Thymus (tissue), 14 donors: ENCODE measurements at places on chromosomes 7 and 10. TPM values are rescaled to one million over a fixed set of nuclear protein-coding genes. Genes with fewer than 3 reads are reported as not detected.

- DNase-seq = no peak
- H3K36me3 ChIP-seq = no peaks in the 10 kb centered on the region
- no peak overlapping the region for H3K4me3 ChIP-seq
- no peaks in the 10 kb centered on the region for H3K27me3 ChIP-seq
Measured at GRCh38 chr10:107970512-107970911, 806.0 kb upstream of the SORCS1 start.

GRCh38 chr10:77501846-77502261 is 135.8 kb downstream of the KCNMA1 start:
- no peak overlapping the region for H3K4me3 ChIP-seq
- DNase-seq = no peak
- no peaks in the 10 kb centered on the region for H3K36me3 ChIP-seq
- no peaks in the 10 kb centered on the region for H3K27me3 ChIP-seq
- no peak overlapping the region for H3K27ac ChIP-seq

DNA sequence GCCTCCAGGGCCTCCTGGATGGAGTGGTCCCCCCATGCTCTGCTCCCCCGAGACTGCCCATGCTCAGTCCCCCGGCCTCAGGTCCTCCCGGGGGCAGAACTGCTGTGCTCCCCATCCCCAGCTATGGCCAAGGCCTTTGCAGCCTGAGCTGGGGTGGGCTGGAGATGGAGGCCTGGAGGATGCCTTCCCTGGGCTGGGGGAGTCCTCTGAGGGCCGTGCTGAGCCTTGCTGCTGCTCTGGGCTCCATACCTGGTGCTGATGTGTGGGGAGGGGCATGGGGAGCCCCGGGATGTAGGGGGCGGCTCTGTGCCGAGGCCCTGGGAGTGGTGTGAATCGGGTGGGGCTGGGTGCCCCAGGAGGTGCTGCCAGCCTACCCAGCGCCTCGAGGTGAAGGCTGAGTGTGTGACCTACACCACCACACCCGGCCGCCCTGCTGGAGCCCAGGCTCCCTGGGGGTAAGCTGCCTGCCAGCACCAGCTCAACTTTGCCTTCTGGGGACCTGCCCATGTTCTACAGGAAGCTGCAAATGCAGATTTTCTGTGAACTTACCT is 109.5 kb downstream of the UNCX start:
- H3K36me3 ChIP-seq = no peaks in the 10 kb centered on the region
- no peak overlapping the region for H3K27ac ChIP-seq
- H3K4me1 ChIP-seq = no peaks in the 10 kb centered on the region

GRCh38 chr10:131424053-131424452 is 112.5 kb upstream of the TCERG1L start:
- H3K36me3 ChIP-seq = no peaks in the 10 kb centered on the region
- no peaks in the 10 kb centered on the region for H3K4me1 ChIP-seq

DNA sequence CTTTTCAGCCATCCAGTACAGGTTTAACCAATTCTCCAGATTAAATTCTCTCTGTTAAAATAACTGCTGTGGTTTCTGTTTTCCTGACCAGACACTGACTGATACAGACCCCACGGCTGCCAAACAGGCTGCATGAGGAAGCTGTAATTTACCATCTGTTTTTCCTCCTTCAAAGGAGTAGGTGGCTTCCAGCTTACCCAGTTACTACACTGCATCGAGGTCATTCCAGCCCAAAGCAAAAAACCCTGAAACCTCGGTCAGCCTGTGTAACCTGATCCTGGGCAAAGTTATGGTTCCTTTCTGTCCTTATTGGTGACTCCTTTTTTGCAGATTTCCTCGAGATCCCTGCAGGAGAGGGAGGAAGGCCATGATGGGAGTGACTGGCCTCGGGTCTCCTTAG is 27.9 kb upstream of the LOXL4 start:
- no peak overlapping the region for H3K4me3 ChIP-seq
- no peak overlapping the region for H3K27ac ChIP-seq
- DNase-seq = no peak
- H3K4me1 ChIP-seq = peaks cover 9% of the 10 kb centered on the region
- H3K36me3 ChIP-seq = no peaks in the 10 kb centered on the region

- no peak overlapping the region for H3K27ac ChIP-seq
- H3K4me3 ChIP-seq = no peak overlapping the region
- H3K4me1 ChIP-seq = no peaks in the 10 kb centered on the region
Measured at GRCh38 chr7:141042222-141043193, 27.8 kb upstream of the MRPS33 start.

DNA sequence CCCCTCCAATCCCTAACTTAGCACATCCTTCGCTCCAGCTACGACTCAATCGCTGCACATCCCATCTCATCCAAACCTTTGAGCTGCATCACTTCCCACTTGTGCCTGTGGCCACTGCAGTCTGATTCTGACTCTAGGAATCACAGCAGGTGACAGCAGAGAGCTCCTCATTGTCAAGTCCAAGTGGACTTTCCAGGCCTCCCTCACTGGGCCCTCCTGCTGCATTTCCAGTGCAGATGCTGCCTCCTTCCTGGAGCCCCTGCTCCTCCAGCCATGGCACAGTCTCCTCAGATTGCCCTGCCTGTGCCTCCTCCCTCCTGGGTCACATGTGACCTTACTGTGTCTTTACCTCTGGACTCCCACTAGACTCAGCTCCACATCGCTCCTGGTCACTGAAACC is 157.3 kb downstream of the USP6NL start:
- no peak overlapping the region for H3K4me3 ChIP-seq
- H3K36me3 ChIP-seq = peaks cover 24% of the 10 kb centered on the region
- H3K4me1 ChIP-seq = peaks cover 3% of the 10 kb centered on the region

- H3K36me3 ChIP-seq = no peaks in the 10 kb centered on the region
- no peaks in the 10 kb centered on the region for H3K27me3 ChIP-seq
- DNase-seq = no peak
- no peaks in the 10 kb centered on the region for H3K4me1 ChIP-seq
- H3K4me3 ChIP-seq = no peak overlapping the region
Measured at GRCh38 chr10:105679781-105680180, 1038.7 kb downstream of the SORCS3 start.

GRCh38 chr10:112532189-112532588 is 85.2 kb downstream of the VTI1A start:
- H3K4me3 ChIP-seq = no peak overlapping the region
- H3K27ac ChIP-seq = no peak overlapping the region
- H3K36me3 ChIP-seq = peaks cover 4% of the 10 kb centered on the region
- no peaks in the 10 kb centered on the region for H3K27me3 ChIP-seq
- no peaks in the 10 kb centered on the region for H3K4me1 ChIP-seq

DNA sequence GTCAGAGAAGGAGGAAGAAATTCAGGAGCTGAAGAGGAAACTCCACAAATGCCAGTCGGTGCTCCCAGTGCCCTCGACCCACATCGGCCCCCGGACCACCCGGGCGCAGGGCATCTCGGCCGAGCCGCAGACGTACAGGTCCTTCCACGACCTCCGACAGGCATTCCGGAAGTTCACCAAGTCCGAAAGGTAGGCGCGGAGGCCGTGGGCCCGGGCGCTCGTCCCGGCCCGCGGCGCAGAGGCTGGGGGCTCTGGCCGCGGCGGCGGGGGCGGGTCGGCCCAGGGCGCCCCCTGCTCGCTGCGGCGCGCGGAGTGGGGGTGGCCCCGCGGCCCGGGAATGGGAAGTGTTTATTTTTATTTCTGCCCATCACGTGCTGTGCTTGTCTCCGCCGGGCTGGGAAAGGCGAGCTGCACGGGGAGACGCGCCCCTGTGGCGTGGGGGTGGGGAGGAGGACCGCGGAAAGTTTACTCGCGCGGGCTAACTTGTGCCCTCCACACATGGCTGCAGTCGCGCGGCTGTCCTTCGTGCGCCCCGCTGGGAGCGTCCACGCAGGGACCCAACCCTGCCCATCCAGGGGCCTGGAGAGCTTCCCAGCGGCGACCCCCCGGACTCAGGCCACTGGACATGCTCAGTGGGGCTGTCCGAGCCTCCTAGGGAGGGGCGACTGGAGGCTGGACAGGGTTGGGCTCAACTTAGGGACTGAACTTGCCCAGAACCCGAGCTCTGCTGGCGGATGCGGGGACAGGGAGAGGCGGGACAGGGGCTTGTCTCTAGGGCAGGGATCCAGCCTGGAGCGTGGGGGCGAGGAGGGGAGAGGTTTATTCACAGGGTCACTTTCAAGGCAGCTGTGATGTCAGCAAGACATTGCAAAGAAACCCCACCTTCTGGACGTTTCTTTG is 82.6 kb upstream of the PRKG1 start:
- H3K27ac ChIP-seq = no peak overlapping the region
- no peaks in the 10 kb centered on the region for H3K36me3 ChIP-seq
- DNase-seq = no peak
- H3K4me1 ChIP-seq = no peaks in the 10 kb centered on the region
- peaks cover 37% of the 10 kb centered on the region for H3K27me3 ChIP-seq
- peak overlapping the region; percentile 34 for H3K4me3 ChIP-seq

DNA sequence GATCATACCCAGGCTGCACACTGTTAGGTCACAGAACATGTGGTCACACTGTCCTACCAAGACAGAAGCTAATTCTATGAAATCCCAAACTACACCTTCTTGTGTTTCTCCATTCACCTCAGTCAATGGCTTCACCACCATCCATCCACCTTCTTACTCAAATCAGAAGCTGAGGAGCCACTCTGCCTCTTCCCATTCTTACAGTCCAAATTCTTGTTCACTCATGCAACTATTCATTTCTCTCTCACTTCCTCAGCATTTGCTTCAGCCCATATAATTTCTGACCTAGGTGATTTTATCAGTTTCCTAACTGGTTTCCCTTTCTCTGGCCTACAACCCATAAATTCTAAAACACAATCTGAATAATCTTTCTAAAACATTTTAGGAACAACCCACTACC is 229.2 kb downstream of the LRRN3 start:
- no peak overlapping the region for H3K27ac ChIP-seq
- H3K4me1 ChIP-seq = no peaks in the 10 kb centered on the region
- H3K36me3 ChIP-seq = no peaks in the 10 kb centered on the region
- no peak for DNase-seq

DNA sequence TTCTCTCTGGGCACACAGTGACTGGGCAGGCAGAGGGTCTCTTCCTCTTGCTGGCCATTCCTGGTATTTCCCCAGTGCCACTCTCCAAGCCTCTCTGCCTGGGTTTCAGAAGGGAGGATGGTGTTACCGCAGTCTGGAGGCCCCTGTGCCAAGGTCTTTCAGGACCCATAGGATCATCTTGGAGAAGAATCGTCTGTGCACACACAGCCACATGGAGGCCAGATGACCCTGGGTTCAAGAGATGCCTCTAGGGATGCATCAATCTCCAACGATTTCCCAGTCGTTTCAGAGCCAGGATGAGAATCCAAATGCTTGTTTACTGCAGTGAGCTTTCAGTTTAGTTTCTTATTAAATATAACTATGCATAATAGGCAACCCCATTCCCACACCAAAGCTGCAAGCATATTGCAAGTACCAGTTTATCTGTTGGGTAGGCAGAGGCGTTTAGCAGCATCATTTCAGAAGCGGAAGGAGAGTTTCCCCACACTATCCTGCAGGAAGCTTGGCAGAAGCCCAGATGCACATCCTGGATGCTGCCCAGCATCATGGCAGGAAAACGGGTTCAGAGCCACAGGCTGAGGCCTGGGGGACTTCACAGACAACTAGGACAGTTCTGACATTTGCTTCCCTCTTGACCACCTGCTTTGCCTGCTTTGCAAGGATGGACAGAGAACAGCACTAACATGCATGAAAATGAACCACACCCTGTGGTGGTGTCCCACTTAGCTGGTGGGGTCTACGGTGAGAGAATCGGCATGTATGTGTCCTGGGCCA is 134.7 kb upstream of the FAM20C start:
- no peak for DNase-seq
- H3K4me1 ChIP-seq = no peaks in the 10 kb centered on the region
- no peaks in the 10 kb centered on the region for H3K27me3 ChIP-seq
- no peaks in the 10 kb centered on the region for H3K36me3 ChIP-seq
- no peak overlapping the region for H3K4me3 ChIP-seq

GRCh38 chr7:106218546-106218945 is 66.2 kb downstream of the NAMPT start:
- no peaks in the 10 kb centered on the region for H3K36me3 ChIP-seq
- no peaks in the 10 kb centered on the region for H3K4me1 ChIP-seq
- no peaks in the 10 kb centered on the region for H3K27me3 ChIP-seq
- H3K27ac ChIP-seq = no peak overlapping the region
- DNase-seq = no peak
- H3K4me3 ChIP-seq = no peak overlapping the region

DNA sequence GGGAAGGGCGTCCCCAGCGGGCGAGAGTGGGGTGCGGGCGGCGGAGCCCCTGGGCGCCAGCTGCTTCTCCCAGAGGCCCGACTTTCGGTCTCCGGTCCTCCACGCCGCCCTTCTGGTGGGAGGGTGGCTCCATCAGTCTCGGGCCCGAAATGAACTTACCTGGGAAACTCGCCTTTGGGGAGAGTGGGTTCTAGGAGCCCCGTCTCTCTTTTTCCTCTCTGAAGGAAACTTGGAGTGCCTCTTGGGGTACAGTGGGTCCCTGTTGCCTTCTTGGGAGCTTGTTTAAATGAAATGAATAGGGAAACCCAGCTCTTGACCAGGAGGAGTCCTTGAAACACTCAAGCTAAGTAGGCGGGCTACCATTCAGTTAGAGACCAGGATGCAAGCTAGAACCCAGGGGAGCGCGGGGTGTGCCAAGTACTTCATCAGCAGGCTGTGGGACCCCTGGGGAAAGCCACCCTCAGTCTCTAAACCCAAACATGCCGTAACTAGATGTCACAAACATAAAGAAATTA is 1.3 kb downstream of the SLC26A4 start:
- H3K27ac ChIP-seq = no peak overlapping the region
- H3K36me3 ChIP-seq = no peaks in the 10 kb centered on the region
- peak overlapping the region; percentile 26 for H3K4me3 ChIP-seq
- H3K27me3 ChIP-seq = peaks cover 24% of the 10 kb centered on the region
- no peak for DNase-seq

GRCh38 chr7:19442016-19442785 is 266.6 kb downstream of the POLR1F start:
- H3K27ac ChIP-seq = no peak overlapping the region
- H3K4me1 ChIP-seq = no peaks in the 10 kb centered on the region
- no peak for DNase-seq

DNA sequence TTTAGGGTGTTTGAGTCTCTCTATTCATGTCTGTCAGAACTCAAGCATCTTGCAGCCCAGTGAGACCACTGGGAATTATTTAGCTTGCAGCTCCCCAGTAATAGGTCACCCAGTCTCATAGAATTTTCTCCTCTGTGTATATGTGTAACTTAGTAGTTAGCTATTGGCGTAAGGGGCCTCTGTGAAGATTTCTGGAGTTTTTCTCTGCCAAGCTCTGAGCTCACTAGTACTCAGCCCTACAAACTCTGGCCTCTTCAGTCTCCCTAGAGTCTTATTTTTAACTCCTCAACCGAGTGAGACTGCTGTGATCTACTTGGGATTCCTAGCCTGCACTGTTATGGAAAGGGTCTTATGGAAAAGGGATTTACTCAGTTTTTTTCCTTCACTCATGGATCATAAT is 90.2 kb downstream of the PPP1R9A start:
- no peaks in the 10 kb centered on the region for H3K4me1 ChIP-seq
- DNase-seq = no peak
- no peaks in the 10 kb centered on the region for H3K36me3 ChIP-seq

- H3K27ac ChIP-seq = no peak overlapping the region
- H3K36me3 ChIP-seq = no peaks in the 10 kb centered on the region
- H3K27me3 ChIP-seq = no peaks in the 10 kb centered on the region
- no peak overlapping the region for H3K4me3 ChIP-seq
Measured at GRCh38 chr10:2529945-2530344, 537.4 kb upstream of the PFKP start.

Gene FZD8
- total RNA-seq = 4.3 TPM

Gene TBC1D12
- 3.7 TPM for total RNA-seq

Gene PLEKHA8
- 5.7 TPM for total RNA-seq

Gene CTTNBP2
- total RNA-seq = 0.94 TPM

Gene TEX36
- total RNA-seq = not detected

Gene ARMC3
- 0.09 TPM for total RNA-seq

Gene MRLN
- total RNA-seq = 0.47 TPM

Gene AMZ1
- total RNA-seq = 0.05 TPM

Gene IRF5
- total RNA-seq = 10.0 TPM

Gene CPA2
- 0.14 TPM for total RNA-seq

Gene PDZD7
- 0.19 TPM for total RNA-seq

Gene C10orf62
- total RNA-seq = not detected

Gene OLAH
- total RNA-seq = 0.09 TPM

Gene PGAM2
- total RNA-seq = 31.0 TPM
